ENCODE measurements at places on chromosomes 1 and 21.

GRCh38 chr1:58391056-58391455, 155.5 kb downstream of the OMA1 start:
- DNase-seq = peak; percentile 37

DNA sequence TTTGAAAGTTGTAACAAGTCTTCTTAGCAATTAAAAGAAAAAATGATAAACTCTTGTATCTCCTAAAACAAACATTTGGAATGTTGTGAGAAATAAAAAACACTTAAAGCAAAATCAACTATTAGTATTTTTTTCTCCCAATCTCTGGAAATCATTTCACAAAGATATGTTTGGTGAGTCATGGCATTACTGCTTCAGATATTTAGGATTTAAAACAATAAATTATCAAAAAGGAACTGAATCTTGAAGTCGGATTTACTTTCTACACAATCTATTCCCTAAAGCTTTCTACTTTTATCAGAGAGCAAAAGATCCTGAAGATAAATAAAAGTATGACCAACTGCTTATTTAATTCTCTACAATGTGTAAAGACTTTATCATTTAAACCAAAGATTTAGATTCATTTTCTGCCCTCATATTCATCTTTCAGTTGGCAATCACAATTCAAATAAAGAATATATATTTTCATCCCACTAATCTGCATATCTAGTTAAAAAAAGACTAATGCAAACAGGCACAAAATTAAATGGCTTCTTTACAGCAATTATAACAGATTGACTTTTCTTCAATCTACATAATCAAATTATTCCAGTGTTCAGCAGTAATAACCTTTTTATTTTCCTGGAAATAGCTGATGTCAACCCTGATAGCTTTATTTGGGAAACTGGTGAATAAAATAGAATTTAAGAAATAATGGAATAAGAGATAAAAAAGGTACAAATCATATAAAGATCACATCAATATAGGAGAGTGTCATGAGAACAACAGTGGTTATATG, 230.0 kb downstream of the COP1 start:
- DNase-seq = no peak

GRCh38 chr21:45726438-45726837, 82.9 kb downstream of the PCBP3 start:
- DNase-seq = no peak

DNA sequence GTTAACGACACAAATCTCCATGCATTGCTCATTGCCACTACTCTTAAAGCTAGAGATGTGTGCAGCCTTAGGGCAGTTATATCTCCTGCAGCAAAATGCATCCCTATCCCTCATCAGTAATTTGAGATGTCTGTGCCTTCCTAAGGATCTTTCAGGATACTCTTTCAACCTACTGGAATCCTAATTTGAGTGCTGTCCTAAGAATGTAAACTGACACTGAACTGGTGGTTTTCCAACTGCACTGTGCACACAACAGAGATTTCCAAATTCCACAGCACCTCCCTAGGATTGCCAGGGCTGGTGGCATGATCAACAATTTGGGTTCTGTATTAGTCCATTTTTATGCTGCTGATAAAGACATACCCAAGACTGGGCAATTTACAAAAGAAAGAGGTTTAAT, 193.9 kb downstream of the LTN1 start:
- no peak for DNase-seq

GRCh38 chr1:230125640-230126528, 58.8 kb downstream of the GALNT2 start:
- DNase-seq = no peak

- no peak for DNase-seq
These were observed 39.3 kb upstream of the TENT5C start for GRCh38 chr1:117566556-117566955.

GRCh38 chr1:235920596-235921375, 54.1 kb upstream of the LYST start:
- no peak for DNase-seq

DNA sequence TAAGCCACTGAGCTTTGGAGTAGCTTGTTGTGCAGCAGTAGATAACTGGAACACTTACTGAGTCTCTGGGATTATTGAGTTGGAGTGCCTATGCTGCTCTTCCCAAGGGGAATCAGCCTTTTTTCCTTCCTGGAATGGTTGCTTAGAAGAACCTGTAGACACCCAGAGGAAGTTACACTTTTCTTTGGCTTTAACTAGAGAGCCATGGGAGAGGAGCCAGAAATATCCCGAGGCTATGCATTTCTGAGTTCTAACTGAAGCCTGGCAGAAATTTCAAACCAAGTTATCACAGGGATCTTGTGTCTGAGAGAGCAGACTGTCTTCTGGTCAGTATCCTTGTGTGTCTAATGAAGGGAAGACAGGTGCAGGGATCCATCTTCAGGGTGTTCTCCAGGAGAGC, 28.3 kb downstream of the LAMC1 start:
- no peak for DNase-seq

GRCh38 chr1:53981220-53981619, 35.1 kb downstream of the LRRC42 start:
- DNase-seq = no peak

- DNase-seq = no peak
These were observed 105.6 kb upstream of the UBE2U start for GRCh38 chr1:64097859-64098258.

DNA sequence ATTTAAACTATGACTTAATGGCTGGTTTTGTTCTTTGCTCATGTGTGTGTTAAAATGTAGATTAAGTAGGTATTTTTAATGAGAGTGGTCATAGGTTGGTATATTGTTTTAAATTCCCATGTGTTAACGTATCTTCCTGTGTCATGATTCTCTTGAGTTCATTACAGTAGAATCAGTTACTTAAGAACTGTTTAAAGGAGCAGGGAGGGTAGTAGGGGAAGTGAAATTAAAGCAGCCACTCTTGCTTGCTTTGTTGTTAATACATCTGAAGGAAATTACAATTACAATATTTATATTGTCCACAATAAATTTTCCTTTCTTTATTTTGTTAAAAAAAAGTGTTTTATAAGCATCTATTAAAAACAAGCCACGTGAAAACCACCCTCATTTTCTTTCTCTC, 119.2 kb upstream of the KIAA1614 start:
- peak; percentile 5 for DNase-seq

DNA sequence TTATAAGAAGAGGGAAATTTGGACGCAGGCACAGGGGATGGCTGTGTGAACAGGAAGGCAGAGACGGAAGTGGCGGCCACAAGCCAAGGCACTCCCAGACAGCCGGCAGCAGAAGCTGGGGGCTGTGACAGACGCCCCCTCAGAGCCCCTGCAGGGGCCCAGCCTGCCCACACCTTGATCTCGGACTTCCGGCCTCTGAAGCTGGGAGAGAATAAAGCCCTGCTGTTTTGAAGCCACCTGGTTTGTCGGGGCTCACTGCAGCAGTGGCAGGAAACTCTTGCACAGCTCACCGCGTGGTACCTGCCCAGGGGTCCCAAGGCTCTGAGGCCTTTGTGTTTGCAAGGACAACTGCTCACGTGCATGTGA, 13.7 kb downstream of the MEGF6 start:
- DNase-seq = peak; percentile 28

DNA sequence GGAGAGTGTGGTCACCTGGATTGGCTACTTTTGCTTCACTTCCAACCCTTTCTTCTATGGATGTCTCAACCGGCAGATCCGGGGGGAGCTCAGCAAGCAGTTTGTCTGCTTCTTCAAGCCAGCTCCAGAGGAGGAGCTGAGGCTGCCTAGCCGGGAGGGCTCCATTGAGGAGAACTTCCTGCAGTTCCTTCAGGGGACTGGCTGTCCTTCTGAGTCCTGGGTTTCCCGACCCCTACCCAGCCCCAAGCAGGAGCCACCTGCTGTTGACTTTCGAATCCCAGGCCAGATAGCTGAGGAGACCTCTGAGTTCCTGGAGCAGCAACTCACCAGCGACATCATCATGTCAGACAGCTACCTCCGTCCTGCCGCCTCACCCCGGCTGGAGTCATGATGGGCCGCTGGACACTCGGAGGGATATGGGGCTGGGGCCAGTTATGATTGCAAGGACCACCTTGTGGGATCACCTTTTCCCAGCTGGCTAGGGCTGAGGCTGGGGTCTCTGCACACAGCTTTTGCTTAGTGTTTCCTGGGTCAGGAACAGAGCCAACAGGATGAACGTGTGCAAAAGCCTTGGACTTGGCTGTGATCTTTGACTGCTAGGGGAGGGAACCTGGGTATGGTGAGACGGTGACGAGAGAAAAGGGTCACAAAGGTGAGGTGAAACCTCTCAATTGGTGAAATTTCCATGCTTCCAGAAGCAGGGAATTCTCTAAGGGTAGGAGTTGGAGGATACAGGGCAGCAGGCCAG, 4.3 kb upstream of the GNAI3 start:
- no peak for DNase-seq

DNA sequence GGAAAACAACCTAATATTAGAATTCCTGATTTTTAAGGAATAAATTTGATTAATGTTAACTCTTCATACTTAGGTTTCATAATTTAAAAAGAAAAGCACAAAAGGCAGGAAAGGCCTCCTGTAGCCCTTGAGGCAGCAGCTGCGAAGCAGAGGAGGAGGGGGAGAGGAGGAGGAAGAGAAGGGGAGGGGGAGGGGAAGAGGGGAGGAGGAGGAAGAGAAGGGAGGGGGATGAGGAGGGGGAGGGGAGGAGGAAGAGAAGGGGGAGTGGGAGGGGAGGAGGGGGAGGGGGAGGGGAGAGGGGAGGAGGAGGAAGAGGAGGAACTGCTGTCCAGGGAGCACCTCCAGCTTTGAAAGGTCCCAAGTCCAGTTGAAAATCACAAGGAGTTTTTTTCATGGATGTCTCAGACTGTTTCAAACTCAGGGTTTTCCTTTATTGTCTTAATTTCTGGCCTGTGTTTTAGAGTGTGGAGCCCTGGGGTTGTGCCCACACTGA, 35.1 kb upstream of the DIP2A start:
- no peak for DNase-seq

- DNase-seq = no peak
These were observed 5.1 kb upstream of the RIPPLY3 start for GRCh38 chr21:37001441-37001840.

DNA sequence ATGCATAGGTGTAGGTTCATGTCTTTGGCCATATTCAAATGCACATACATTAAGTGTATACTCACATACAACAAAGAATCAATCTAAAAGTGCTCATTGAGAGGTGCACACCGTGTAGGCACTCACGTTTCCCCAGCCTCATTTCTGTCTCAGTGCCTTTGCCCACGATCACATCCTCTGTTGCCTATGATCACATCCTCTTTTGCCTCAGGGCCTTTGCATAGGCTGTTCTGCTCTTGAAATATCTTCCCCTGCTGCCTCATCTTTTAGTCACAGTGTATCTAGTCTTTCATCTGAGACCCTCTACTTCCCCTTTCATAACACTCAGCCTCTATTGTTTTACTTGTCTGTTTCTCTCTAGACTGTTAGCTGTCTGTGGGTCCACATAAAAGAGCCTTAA, 69.3 kb downstream of the FOXD2 start:
- no peak for DNase-seq

DNA sequence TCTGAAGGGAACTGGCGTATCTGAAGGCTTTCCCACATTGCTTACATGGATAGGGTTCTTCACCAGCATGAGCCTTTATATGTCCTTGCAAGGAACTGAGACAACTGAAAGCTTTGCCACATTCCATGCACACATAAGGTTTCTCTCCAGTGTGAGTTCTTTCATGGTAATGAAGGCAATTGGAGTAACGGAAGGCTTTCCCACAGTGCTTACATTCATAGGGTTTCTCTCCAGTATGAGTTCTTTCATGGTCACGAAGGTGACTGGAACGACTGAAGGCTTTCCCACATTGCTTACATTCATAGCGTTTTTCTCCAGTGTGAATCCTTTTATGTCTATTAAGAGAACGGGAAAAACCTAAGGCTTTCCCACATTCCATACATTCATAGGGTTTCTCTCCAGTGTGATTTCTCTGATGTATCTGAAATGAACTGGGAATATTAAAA, 15.0 kb downstream of the ZNF124 start:
- DNase-seq = no peak

DNA sequence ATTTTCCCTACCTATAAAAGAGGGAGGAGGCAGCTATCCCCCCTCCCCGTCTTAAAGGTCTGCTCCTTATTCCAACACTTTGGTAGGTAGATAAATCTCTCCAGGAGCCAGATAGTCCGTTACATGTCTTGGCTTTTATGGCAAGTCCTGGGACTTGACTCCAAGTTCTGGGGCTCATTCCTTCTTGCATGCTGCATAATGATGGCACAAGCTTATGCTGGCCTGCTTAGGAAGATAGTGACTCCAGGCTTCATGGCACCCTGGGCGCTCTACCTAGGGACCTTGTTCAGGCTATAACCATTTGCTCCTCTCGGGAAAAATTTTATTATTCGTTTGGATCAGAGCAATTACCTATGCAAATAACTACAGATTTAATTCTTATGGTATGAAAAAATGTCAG, 3.7 kb downstream of the SLAMF1 start:
- DNase-seq = no peak

GRCh38 chr21:38284216-38284615, 27.4 kb downstream of the KCNJ15 start:
- DNase-seq = no peak

- no peak for DNase-seq
These were observed 39.6 kb downstream of the MAP10 start for GRCh38 chr1:232844791-232845190.

DNA sequence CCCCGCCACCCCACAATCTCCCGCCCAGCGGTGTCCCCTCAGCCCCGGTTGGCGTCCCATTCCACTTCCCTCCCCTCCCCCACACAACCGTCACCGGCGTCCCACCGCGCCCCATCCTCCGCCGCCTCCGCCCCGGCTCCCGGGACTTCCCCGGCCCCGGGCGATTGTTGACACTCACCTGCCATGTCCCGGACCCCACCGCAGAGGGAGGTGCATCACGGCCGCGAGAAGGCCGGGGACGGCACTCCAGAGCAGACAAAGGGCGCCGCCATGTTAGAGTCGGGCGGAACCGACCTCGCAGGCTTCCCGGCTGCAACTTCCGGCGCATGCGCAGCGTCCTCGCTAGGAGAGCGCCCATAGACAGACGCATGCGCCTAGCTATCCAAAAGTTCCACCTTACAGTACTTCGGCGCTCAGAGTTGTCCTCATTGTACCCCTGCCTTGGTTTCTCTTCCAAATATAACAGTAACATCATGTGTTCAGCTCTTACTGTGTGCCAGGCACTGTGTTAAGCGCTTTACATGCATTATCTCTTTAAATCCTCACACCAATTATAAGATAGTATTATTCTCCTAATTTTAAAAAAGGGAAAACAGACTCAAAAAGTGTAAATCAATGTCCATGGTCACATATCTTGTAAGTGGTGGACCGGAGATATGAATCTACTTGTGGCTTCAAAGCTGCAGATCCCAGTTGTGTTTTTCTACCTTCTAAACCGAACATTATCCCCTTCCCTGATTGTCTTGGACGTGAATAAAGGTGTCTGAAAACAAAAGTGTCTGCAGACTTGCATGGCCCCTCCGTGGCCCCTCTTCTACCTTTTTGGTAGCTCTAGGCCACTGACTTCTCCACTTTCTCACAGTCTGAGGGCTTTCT, at the start of gene ZBTB17:
Gene ZBTB17, minus strand, starts transcription at position 297 of the 876 bp plus-strand sequence. CDS start 27,606 bp downstream, outside the sequence.
- peak; percentile 95 for DNase-seq

DNA sequence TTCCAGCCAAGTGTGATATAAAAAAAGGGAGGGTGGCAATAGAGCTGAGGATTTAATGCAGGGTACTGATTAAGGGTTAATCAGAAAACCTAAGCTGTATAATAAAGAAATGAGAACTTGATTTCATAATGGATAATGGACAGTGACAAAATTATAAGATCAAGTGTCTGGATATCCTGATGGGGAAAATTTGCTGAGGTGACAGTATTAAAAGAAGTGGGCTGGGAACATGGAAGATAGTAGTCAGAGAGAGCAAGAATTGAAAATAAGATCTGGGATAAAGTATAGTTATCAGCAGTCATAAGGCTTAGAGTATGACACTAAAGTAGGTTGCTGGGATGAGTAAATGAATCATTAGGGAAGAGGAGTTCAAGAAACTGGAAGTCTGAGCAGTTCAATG, 627.3 kb upstream of the RGS18 start:
- no peak for DNase-seq

GRCh38 chr1:39585933-39586332, 9.3 kb upstream of the PABPC4 start:
- DNase-seq = no peak
